NCI-H82 (cell line): ENCODE measurements at places on chromosomes 5 and 9.

DNA sequence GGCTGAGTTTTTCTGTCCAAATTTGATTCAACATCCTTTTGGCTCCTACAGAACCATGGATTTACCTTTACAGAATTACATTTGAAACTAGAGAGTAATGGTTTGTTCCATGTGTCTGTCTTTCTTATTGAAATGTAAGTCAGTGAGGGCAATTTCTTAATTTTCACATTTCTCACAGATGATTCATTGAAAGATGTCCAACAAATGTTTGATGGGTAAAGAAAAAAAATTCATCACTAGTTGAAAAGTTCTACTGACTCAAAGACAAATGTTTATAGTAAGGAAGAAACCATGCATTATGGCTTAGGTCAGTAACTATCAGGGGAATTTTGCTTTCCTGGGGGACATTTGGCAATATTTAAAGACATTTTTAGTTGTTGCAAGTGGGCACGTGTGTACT is 131.6 kb upstream of the TRPM3 start:
- no peak for DNase-seq

DNA sequence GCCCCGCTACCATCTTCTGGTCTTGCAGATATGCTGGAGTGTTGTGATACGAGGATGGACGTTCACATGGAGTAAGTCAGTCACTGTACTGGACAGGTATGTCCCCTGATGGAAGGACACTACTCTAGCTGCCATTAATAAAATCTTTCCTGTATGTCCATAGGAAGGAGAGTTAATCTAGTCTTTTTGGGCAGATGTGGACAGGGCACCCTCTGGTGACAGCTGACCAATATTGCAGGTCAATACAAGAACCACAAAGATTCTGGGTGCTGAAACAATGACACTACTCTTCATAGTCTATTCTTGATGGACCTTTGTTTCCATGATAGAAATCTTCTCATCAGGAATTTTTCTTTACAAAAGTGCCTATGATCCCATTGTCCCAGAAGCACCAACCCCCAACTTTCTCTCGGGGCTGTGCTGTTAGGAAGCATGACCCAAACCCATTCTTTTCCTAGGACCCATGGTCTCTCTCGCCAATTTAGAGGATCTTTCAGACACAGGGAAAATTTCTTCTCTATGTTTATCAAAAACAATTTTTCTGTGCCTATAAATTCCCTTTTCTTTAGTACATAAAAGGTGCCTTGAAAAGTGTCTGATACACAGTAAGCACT is 376.9 kb downstream of the DTWD2 start:
- peak; percentile 59 for DNase-seq

DNA sequence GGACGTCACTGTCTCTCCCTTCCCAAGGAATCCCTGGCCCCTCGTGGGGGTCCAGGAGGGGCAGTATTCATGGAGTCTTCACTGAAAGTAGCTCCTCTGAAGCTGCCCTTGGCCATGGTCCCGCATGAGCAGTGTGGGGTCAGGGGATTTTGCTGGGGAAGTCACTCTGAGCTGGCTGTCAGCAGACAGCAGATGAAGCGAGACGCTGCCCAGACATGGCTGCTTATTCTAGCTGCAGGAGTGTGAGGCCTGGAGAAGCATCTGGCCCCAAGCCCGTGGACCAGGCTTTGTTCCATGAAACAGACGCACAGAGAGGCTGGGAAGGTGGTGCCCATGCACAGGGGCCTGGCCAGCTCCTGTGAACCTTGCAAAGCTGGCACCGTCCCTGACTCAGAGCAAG is 21.5 kb upstream of the ASS1 start:
- no peak for DNase-seq

DNA sequence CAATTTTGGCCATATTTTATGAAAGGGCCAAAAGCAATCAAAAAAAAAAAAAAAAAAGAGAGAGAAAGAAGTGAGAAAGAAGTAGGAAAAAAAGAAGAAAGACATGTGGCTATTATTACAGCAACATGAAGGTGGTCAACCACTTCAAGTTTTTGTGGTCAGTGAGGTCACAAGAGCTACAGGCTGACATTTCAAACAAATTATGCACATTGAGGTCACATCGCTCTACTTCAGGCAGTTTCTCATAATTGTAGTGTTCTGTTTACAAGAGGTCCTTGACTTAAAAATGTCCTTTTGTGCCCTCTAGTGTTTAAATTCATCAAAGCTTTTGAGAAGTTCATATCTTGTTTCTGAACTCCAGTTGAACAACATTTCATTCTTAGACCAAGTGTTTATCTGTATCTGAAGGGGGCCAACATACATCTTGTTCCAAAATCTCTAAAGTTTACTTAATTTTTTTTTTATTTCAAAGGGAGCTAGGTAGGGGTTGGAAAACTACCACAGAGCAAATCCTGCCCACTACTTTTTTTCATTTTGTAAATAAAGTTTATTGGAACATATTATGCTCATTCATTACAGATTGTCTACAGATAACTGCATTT is 513.1 kb downstream of the PDE4D start:
- DNase-seq, result peak; percentile 69

DNA sequence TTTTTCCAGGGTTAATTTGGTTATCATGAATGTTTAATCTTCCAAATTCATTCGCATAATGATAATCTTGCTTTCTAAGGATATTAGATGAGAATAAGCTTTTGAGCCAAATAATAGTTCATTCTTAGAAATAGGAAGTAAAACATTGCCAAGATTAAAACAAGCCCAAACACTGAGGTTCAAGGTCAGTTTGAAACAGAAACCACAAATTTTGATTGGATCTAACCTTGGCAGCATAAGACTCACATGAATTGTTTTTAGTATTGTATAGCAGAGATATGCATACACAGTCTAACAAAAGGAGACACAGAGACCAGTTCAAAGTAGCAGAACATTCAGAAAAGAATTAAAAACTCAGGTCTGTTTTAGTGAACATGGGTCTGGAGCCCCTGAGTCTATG is 43.4 kb upstream of the VCAN start:
- DNase-seq, result no peak

DNA sequence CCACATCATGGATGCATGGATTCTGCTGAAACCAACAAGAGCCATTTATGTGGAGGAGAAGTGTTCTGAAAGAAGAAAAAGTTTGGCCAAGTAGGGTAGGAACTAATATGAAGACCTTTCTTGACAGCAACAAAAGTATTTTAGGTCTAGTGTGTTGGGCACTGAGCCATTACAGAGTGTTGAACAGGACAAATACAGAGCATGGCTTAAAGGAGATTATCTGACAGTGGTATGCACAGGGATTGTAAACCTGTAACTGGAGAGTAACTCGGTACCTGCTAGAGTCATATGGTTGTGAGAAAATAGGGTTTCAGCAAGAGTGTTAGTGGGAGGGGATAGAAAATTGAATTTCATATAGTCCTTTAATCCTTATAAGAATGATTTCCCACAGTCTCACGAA is 513.2 kb upstream of the WWC1 start:
- peak; percentile 59 for DNase-seq

- peak; percentile 10 for DNase-seq
These were observed 144.3 kb upstream of the DHFR start for GRCh38 chr5:80799041-80799440.

- DNase-seq, result no peak
These were observed 133.6 kb downstream of the OXCT1 start for GRCh38 chr5:41736641-41737040.

GRCh38 chr5:65262096-65262495 is 219.6 kb downstream of the ADAMTS6 start:
- peak; percentile 0 for DNase-seq

- DNase-seq, result no peak
These were observed 36.9 kb downstream of the MACROH2A1 start for GRCh38 chr5:135362102-135362501.

- no peak for DNase-seq
These were observed 139.9 kb downstream of the GPBP1 start for GRCh38 chr5:57313716-57314115.

DNA sequence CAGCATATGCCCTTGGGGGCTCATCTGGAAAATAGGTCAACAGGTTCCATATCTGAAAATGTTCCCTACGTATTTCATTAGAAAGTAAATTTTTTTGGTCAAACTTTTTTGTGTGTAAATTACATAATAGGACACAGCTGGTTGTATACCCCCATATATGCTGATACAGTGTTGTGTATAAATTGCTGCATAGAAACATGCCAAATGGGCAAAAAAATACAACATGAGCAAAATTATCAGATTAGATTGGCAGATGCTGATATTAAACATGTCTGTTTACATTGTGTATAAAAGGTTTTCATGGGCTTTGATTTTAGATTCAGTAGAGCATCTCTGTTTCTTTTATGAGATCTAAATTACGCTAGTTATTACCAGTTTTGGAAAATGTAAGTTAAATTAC is 2223.0 kb downstream of the MAT2B start:
- DNase-seq, result no peak

DNA sequence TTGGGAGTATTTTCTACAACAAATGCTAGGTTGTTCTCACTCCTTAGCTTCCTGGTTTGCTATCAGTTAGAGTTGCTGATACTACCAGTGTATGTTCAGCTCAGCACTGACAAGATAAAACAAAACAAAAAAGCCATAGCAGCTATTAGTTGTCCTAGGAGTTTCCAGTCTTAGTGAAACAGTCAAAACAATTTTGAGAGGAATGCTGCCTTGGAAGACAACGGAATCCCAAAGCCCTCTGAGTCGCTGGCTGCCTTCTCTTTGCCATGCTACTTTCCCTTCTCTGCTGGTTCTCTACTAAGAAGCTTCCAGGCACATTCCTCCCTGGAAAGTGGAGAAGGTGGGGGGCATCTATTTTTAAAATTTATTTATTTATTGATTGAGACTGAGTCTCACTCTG is 5.4 kb upstream of the CREBRF start:
- no peak for DNase-seq

DNA sequence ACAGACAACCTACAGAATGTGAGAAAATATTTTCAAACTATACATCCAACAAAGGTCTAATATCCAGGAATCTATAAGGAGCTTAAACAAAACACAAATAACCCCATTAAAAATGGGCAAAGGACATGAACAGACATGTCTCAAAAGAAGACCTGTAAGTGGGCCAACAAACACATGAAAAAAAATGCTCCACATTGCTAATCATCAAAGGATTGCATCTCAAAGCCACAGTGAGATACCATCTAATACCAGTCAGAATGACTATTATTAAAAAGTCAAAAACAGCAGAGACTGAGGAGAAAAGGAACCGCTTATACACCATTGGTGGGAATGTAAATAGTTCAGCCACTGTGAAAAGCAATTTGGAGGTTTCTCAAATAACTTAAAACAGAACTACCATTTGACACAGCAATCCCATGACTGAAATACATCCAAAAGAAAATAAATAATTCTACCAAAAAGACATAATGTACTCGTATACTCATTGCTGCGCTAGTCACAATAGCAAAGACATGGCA is 39.1 kb upstream of the C5orf63 start:
- no peak for DNase-seq

DNA sequence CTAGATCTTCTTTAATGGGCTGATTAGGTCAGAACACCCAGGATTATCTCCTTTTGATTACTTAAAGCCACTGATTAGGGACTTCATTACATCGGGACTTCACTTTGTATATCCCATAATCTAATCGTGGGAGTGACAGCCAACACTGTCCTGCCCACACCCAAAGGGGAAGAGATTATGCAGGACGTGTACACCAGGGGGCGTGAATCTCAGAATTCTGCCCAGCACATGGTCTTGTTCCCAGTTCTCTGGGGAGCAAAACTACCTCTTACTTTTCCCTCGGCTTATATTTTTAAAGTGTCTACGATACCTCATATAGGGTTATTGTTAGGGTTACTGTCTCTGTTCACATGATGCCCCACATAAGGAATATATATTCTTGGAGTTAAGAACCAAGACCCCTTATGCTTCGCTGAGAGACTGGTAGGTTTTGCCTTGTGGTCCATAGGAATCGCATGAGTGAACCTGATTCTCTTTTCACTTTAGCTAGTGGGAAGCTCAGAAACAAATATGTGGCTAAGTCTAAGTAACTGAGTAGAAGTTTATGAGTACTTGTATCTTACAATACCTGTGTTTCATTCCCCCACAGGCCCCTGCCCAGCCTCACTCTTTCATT is 192.7 kb downstream of the GNA14 start:
- DNase-seq, result peak; percentile 88

GRCh38 chr5:39453606-39454005 is 28.8 kb upstream of the DAB2 start:
- no peak for DNase-seq

- DNase-seq, result no peak
These were observed 20.9 kb upstream of the ADAM19 start for GRCh38 chr5:157596487-157596886.

DNA sequence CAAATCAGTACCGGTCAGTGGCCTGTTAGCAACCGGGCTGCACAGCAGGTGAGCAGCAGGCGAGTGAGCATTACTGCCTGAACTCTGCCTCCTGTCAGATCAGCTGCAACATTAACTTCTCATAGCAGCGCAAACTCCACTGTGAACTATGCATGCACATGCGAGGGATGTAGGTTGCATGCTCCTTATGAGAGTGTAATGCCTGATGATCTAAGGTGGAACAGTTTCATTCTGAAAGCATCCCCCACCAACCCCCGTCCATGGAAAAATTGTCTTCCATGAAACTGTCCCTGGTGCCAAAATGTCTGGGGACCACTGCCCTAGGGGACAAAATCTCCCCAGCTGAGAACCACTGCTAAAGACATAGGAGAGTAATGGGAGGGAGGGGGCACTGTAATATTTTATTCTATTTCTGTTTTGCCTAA is 51.1 kb downstream of the P4HA2 start:
- no peak for DNase-seq

- DNase-seq, result no peak
These were observed 34.4 kb upstream of the ALDOB start for GRCh38 chr9:101470021-101470420.

- DNase-seq, result no peak
These were observed 17.3 kb downstream of the FGD3 start for GRCh38 chr9:92964607-92965060.

DNA sequence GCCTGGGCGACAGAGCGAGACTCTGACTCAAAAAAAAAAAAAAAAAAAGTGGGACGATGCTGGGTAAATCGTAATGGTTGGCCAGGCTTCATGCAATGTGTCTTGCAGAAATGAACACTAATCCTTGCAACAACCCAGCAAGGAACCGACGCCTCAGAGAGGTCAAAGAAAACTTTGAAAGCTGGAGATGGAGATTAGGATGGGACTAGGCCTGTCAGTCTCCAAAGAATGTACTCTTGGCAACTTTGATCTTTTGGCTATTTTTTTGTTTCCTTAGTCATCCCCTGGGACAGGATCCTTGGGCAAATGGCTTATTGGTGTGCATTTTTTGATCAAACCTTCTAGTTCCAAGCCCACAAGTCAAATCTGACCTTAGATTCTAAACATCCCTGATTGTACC is 10.6 kb upstream of the PWWP2A start:
- DNase-seq, result no peak

- DNase-seq, result no peak
These were observed 65.4 kb downstream of the MVB12B start for GRCh38 chr9:126391713-126392661.

- peak; percentile 7 for DNase-seq
These were observed 113.4 kb upstream of the GRHPR start for GRCh38 chr9:37309136-37309535.

DNA sequence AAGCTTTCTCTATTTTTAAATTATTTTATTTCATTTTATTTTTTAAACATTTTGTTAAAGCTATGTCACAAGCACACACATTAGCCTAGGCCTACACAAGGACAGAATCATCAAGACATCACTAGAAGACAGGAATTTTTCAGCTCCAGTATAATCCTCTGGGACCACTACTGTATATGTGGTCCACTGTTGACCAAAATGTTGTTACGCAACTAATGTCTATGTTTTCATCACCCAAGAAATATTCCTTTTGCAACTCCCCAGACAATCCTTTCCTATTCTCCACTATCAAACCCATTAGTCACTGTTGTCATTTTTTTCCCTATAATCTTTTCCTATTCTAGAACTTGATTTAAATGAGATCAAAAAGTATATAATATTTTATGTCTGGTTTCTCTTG is 2371.7 kb upstream of the C9orf72 start:
- DNase-seq, result no peak
